Colonic mucosa (tissue), 4 donors: ENCODE measurements at places on chromosomes 11 and 22.
A peak's percentile ranks its signal among the peaks of the same experiment; 100 is the strongest.

GRCh38 chr11:126636911-126637794 lies 281.7 kb downstream of the ST3GAL4 start:
- no peak for DNase-seq

DNA sequence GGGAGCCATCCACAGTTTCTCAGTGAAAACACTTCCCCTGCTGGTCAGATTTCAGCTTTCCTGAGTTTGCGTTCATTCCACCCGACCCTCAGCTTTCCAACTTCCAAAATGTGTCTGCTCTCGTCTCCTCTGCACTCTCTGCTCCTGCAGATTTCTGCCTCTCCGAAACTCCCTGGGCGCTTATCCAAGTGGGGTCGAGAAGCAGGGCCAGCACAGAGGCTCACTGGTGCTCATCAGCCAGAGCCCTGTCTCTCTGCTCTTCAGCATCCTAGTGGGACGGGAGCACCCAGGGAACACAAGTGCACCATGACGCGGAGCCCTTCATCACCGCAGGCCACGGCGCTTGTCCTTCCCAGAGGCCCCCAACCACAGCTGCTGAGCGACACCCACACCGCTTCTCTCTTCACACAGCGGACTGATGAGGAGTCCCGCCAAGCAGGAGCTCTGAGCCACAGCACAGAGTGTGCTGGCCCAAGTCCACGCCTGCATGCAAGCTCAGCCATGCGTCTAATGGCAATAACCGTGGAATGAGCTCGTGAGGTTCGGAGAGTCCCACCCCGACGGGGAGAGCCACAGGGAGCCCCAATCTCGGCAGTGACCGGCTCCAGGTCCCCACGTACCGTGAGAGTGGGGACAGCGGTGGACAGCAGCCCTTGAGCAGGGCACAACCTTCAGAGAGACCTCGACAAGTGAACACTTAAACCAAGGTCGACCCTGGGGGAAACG lies 27.9 kb upstream of the MOB2 start:
- DNase-seq, result no peak

GRCh38 chr11:46942172-46942571 lies 5.6 kb downstream of the CSTPP1 start:
- peak; percentile 87 for DNase-seq

DNA sequence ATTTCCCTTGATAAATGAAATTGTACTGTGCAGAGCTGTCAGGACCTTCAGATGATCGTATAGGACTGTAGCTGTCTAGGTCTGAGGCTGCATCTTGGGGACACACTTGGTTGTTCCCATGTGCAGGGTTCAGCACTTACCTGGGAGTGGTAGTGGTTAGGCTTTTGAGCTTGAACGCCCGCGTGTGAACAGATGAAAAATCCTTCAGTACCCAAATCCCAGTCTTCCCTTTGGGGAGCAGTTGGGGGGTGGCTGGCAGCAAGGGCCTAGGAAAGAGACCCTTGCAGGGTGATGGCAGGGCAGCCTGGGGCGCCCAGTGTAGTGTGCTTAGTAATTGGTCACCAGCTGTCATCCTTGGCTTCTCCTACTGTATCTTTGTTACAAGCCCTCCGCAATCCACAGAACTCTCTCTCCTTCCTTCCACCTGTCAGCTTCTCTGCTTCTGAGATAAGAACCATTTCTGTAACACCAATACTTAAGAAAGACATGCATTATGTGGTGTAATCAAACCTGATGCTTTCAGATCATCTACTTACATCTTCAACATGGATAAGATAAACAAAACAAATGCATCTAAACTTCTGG lies 64.6 kb downstream of the MORC2 start:
- no peak for DNase-seq

DNA sequence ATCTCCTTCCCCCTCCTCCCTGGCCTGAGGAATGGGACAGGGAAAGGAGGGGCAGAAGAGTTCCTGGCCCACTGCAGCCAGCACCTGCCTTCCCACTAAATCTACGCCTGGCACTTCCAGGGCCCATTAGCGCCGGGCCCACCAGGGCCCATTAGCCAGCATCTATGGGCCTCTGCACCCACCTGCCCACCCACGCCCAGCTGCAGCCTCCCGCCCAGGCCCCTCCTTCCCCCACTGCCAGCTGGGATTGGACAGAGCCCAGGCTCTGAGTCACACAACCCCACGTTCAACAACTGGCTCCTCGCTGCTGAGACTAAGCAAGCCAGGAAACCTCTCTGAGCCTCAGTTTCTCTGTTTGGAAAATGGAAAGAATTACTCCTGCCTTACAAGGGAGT lies 48.7 kb downstream of the CYTH4 start:
- DNase-seq, result no peak

DNA sequence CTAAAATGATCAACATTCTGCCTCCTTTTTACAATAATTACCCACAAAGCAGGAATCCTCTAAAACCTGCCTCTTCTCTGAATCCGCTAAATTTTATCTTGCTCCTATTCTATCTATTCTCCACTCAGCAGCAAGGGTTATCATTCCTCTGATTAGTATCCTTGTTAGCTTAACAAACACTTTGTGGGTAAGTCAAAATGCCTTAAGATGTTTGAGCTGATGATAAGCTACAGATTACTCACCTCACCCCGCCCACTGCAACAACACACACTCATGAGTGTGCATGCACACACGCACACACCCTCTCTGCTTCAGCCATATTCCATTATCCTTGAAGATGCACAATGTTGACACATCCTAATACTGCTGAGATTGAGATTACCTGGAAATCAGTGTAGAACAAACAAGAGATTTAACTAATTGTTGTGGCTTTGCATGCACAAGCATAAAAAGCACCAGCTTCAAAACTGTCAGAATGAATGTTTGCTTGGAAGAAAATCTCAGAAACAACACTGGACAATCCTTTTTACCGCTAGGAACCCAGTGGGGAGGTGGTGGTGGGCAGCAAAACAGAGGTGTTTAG lies 130.9 kb downstream of the BBOX1 start:
- DNase-seq, result no peak

DNA sequence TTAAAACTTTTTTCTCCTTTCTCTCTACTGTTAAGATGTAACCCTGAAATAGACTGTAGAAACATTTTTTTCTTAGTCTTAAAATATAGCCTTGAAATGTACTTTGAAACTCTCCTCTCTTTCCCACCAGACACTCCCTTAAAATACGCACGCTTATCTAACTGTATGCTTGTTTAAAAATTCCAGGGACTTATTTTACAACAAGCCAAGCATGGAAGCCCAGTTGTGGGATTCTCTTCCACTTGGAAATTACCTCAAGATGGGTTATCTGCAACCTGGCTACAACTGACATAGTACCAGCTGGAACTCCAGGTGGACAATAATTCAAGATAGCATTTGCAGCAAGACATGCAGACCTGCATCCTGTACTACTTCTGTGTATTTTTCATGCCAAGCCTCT lies 12.1 kb upstream of the CHORDC1 start:
- no peak for DNase-seq

GRCh38 chr22:40310081-40310767 lies 36.1 kb upstream of the ADSL start:
- no peak for DNase-seq

DNA sequence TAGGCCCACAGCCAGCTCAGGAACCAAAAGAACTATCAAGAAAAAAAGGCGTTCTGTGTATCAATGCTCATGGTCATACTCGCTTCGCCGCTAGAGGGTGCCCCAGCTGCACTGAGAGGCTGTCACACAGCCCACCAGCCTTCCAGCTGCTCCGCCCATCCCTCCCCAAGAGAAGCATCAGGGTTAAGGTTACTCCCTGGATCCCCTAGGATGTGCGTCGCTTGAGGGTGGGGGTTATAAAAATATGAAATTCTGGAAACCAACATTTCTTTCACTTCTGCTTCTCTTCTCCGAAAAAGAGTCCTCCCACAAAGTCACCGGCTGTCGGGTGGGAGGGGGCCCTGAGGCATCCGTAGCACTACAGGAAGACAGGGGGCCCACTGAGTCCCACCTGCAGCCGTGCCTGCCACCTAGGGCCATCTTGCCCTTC lies 1.7 kb downstream of the CBX6 start:
- DNase-seq, result peak; percentile 90

- DNase-seq, result no peak
These were observed 55.8 kb downstream of the GRAMD4 start for GRCh38 chr22:46675938-46676337.

GRCh38 chr11:69485337-69486041 lies 4.0 kb downstream of the LINC01488 start:
- DNase-seq, result no peak

DNA sequence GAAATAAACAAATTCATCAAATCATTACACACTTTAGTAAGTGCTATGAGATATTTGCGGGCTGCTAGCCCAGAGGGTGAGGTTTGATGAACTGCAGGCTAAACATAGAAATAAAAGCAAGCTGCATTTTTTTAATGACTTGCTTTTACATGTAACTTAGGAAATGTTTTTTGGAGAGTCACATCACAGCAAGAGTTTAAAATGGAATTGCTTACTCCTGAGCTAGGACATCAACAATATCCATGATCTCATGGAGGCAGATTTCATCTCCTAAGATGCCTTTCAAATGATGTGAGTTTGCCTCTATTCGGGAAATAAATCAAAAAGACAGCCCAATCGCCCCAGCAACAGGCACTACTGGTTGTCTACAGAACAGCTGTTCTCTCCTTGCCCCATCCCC lies 73.4 kb upstream of the CD44 start:
- no peak for DNase-seq

DNA sequence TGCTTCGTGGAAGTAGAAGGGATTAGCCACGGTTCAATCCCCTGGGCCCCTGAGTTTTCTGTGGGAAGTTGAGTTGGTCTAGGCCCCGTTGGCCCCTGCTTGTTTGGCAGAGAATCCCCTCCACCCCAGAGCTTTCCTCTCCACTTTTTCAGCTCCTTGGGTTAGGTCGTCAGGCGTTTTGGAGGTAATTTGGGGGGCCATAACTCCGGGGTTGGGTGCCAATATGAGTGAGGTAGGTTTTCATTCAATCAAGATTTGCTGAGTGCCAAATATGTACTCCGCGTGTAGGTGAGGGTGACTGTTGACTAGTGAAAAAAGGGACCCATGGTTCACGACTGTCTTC lies 590 bp downstream of the ATG13 start:
- no peak for DNase-seq

DNA sequence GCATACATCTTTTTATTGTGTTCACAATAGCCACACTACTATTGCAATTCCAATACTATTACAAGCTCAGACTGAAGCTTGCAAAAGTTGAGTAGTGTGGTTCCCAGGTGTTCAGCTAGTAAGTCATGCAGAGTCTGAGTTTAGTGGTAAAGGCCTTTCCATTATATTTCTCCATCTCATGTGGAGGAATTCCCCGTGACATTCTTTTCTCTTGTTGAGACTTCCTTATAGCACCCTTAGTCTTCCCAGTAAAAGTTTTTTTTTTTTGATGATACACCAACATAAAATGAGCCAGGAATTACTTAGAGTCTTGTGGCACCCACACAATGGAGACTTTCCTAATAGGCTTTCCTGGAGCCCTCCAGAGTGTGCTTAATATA lies 110.8 kb downstream of the UVRAG start:
- no peak for DNase-seq

- DNase-seq, result no peak
These were observed 29.0 kb upstream of the PARVG start for GRCh38 chr22:44151676-44152075.

GRCh38 chr11:10044618-10045017 lies 249.4 kb downstream of the SBF2 start:
- no peak for DNase-seq

- DNase-seq, result peak; percentile 51
These were observed at the start of gene ADORA2A for GRCh38 chr22:24427500-24428164. ADORA2A (plus strand) TSS chr22:24427599; CDS start chr22:24433405, 5,806 bp downstream.

DNA sequence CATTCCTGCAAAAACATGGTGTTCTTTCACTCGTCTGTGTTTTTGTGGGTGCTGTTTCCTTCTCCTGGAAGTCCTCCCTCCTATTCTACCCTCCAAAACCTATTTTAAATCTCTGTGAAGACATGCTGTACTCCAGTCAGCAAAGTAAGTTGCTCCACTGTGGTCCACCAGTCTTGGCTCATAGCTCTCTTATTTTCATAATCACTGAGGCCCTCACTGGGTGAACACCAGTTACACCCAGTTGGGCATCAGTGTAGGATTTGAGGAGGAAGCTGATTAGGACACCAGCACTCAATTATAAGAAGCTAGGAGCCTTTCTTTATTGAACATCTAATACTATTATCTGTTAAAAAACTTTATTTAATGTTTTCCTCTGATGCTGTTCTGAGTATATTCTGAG lies 23.9 kb upstream of the EED start:
- no peak for DNase-seq

GRCh38 chr11:126840201-126840886 lies 160.2 kb downstream of the KIRREL3 start:
- no peak for DNase-seq

DNA sequence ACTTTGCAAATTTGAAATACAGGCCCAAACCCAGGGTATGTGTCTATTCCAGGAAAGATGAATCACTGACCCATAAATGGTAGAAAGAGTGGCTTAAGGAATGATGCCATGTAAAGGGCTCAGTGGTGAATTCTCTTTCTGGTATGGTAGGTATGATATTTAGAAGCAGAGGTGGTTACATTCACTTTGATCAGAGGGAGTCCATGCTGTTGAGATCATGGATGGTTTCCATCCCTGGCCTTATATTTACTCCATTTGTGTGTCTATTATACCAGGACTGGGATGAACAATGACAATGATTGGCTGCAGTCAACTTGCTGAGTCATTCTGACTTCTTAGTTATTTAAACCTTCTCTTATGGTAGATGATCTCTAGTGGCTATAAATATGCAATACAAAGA lies 419.8 kb upstream of the LRRC4C start:
- DNase-seq, result no peak

DNA sequence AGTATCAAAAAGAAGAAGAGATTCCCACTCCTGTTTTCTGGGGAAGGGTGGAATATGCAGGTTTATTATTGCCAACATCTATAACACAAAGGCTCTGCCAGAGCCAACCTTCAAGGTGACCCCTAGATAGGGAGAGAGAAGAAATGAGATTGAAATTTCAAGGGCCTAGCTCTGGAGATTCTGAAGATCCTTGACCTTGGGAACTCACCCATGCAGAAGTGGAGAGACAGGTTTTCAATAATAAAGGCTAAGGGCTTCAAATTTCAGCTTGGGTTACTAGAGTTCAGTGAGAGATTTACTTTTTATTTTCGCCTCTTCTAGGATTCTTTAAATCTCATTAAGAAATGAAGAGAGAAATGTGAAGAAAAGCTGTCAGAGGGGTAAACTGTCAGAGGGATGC lies 98.4 kb downstream of the CD44 start:
- no peak for DNase-seq

DNA sequence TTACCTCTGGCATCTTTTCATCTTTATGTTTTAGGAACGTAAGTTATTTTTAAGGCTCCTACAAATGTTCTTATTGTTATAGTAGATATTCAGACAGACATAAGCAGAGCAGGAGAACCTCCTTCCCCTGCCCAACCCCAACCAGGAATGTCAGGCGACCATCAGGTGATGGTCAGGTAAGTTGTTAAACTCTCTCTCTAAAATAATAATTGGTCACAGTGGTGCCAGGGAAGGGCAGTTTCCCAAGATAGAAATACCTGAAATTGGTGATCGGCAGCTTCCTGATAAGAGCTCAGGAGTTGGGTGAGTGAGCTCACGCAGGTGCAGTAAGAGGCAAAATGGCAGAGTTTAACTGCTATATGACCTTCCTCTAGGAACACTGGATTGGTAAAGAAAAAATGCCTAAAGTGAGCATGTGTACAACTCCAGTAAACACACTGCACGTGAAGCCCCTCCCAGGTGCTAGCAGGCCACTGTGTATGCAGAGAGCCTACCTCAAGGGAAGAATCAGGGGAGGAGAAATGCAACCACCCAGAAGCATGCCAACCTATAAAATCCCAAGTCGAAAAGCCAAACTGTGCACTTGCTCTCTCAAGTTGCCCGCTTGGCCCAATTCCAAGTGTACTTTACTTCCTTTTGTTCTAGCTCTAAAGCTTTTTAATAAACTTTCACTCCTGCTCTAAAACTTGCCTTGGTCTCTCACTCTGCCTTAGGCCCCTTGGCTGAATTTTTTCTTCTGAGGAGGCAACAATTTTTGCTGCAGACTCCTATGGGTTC lies 273.9 kb downstream of the SBF2 start:
- DNase-seq, result peak; percentile 64
